Cardiac fibroblast (primary cell): ENCODE measurements at places on chromosomes 3 and 15.
A peak's percentile ranks its signal among the peaks of the same experiment; 100 is the strongest.

DNA sequence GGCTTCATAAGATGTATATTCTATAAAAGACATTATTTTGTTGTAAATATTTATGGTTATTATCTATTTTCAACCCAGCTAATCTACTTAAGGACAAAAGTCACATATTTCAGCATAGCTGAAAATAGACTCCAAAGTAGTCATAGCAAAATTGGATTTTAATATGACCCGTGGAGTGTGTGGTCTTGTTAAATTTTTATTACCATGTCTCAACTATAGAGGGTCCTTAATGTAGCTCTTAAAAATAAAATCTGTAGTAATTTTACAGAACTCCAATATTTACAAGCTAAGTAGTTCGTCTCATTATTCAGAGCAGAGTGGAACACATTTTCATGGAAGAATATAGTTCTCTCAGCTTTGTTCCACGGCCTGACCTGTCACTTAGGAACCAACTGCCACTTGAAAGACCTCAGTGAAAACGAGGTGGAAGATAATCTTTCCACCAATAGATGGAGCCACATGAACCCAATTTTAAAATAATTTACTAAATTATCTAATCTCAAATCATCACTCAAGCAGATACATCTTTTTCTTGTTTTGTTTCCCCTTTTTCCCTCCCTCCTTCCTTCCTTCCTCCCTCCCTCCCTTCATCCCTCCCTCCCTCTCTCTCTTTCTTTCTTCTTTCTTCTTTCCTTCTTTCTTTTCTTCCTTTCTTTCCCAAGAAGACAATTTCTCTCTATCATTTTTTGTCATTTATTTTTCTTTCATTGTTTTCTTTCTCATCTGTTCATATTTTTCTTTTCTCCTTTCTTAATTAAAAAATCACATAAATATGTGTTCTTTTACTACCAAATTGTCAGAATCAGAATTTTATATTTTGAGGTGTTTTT lies 97.2 kb downstream of the CLDN1 start:
- DNase-seq, result peak; percentile 65

DNA sequence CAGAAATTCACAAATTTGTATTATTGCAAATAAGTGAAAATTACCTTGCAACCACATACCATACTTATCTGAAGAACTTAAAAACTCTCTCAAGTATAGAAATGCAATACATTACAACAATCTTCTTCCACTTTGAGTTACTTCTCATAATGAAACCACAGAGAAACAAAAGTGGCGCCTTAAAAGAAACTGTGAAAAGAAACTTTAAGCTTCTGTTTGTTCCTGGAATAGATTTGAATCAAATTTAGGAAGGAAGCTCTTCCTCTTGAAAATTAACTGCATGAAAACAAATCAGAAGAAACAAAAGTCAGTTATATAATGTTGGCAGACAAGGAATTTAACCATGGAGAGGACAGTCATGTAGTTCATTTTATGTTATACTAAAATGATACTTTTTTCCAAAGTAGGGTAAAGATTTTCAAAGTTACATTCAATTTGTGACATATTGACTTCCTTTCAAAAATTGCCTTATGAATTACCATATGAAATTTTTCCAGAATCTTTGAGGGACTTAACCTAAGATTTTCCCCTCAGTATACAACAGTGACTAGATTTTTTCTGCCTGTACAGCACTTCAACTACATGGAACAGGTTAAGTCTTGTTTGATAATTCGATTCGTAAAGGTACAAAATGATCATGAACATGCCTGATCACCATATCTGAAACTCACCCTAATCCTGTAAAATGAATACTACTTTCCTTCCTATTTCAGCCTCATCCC lies 57.6 kb upstream of the TNFSF10 start:
- no peak for DNase-seq

- DNase-seq, result peak; percentile 86
These were observed 27.3 kb upstream of the NMB start for GRCh38 chr15:84685304-84685703.

DNA sequence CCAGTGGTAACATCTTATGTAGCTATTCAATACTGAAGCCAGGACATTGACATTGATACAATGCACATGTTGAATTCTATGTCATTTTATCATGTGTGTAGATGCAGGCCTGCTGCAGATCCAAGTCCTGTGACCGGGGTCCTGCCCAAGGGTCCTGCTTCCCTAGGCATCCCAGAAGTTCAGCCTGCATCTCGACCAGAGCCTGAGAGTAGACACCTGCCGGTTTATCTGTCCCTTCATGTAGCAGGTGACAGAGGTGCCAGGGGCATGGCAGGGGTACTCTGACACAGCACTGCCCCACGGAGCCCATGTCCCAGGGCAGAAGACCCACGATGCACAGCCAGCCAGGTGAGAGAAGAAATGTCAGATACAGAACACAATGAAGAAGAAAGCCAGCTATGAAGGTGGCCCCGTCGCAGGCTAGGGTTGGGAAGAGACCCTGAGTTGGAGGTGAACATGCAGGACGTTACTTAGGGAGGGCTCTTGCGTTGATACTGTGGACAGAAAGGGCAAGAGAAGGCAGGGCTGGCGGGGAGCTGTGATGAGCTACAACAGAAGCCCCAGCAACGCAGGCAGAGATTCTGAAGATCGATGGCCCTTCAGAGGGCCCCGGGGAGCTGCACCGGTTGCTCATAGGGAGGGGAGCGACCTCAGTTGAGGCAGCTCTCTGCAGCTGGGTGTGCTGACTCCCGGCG lies 51.0 kb downstream of the TPRA1 start:
- no peak for DNase-seq
